Stimulated activated CD8-positive, alpha-beta memory T cell treated with anti-CD3 and anti-CD28 coated beads, Interleukin-7, amount 100 ng/mL, for 24 hours (primary cell): ENCODE measurements at places on chromosomes 3 and 15.

DNA sequence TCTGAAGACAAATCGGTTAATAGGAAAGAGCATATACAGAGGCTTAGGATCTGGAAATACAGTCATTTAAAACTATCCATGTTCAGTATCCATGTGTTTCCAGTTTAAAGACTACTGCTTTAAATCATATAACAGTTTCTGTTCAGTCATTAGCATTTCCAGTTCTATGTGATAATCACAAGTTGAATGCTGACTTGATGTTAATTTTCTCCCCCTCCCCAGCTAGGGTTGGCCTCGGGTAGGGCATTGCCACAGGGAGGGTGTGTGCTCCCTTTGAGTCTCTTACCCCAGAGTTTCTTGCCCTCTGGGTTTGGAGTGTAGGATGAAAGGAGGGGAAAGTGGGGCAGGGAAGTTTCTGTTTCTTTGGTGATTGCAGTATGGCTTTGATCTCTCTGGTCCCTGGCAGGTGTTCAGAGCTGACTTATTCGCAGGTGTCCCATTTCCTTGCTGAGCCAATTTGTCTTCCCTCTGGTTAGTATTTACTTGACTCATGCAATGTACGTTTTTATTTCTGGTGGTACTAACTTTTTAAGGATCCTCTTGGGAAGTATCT is 86.3 kb downstream of the SH3GL3 start:
- no peak for DNase-seq

DNA sequence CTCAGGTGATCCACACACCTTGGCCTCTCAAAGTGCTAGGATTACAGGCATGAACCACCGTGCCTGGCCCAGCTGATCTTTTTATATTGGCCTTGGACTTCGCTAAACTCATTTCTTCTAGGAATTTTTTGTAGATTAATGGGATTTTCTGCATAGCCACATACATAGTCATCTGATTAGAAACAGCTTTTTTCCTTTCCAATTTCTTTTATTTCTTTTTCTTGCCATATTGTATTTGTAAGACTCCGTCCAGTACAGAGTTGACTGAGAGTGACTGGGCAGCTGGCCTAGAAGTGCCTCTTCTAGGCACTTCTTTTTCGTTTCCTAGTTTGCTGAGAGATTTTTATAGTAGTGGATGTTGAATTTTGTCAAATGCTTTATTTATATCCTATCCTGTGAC is 37.4 kb downstream of the ARIH1 start:
- no peak for DNase-seq

DNA sequence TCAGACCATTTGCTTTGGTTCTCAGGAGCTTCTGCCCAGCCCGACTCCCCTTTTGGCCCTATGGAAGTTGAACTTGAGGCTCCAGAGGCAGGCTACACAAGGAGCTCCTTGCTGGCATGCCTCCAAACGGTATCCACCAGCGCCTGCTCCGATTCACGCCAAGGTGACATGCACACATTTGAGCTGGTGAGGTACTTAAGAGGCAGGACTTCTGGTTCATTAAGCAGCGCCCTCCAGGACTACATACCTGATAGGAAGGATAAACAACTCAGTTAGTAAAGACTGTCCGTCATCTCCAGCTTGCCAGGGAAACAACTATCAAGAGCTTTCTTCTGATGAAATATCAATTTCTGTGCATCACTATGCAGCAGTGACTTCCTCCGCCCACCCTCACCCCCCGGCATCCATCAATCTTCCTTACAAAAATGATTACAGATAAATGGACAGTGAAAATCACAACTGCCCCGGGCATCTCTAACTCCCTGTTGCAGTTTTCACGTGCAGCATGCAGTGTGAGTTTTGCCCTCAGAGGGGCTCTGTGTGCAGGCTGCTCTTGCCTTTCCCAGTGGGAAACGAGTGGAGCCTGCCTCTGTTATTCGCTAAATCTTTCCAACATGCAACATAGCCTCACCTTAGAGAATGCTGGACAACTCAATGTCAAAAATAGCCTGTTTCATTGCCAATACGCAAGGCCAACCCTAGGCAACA is 122.9 kb downstream of the ARRDC4 start:
- no peak for DNase-seq

GRCh38 chr15:70765504-70766281 is 2.3 kb upstream of the UACA start:
- no peak for DNase-seq

GRCh38 chr15:71658827-71659729 is 151.3 kb upstream of the NR2E3 start:
- DNase-seq, result no peak

DNA sequence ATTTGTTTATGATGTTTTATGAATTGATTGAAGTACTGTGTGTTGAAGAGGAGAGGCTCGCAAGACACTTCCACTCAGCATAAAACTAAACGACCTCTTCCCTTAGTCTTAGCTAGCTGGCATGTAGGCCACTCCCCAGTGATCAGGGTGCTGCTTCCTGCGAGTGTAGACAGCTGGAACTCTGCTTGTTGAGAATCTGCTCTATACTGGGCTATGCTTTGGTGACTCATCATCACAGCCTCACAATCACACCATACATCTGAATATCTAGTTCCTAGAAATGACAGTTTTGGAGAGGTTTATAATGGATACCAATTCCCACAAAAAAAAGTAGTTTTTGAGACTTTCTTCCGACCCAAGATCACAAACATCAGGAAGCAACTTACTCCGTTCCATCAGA is 1.5 kb upstream of the SLC24A5 start:
- no peak for DNase-seq

DNA sequence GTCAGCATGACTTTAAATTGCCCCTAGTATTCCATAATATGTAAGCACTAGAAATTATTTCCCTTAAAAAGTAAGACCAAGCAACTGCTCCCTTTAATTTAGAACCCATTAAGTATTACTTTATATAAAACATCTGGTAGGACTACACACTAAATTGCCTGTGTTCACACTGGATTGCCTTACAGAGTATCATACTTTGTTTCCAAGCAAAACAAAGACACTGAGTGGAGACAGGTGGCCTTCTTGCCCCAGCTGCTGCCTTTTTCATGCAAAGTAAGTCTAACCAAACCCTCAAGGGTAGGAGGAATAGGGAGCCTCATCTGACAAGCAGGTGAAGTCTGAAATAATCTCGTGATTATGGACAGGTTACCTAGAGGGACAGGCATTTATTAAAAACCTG is 87.3 kb downstream of the PEX5L start:
- DNase-seq, result no peak

DNA sequence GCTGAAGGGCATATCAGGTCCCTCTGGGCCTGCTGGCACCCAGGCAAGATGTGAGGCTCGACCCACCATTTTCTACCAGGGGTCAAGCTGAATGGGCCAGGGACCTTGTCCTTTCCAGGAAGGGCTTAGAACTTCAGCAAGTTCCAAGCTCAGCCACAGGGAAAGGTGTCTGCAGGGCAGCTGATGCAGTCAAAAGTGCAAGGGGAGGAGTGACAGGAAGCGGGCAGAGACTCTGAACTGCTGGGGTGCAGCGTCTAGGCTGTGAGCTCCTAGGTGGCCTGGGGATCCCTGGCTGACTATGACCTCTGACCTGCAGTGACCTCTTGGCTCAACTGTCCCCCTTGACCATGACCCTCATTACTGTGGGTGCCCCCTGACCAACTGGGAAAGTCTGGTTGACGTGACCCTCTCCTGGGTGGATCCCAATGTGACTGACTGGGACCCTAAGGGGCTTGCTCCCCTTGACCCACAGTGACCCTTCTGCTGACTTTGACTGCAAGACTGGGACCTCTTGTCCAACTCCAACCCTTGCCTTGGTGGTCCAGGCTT is 14.4 kb upstream of the SEC13 start:
- DNase-seq, result no peak

DNA sequence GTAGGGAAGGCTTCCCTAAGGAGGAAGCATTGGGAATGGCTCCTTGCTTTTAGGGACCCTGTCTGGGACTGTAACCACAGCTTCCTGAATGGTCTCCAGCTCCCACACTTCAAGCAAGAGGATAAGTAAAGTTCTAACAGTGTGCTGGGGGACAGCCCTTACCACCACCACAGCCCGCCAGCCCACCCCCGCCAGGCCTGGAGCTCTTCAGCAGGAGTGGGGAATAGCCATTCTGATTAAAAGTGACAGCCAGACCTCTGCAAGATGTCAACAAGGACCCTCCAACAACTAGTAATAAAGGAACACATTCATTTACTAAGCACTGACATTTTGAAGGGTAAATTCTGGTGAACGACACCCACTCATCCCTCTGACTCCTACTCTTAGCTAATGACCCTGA is 49.4 kb downstream of the CPN2 start:
- no peak for DNase-seq

DNA sequence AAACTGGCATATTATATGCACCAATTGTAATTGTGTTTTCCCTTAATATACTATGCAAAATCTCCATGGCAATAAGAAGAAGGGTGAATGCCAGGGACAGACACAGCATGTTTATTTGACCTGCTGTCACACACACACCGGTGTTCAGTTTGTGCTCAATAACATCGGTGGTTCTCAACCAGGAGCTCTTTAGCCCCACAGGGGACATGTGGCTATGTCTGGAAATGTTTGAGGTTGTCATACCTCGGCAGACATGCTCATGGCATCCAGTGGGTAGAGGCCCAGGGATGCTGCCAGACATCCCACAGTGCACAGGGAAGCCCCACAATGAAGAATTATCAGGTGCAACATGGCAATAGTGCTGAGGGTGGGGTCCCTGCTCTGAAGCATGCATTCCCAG is 38.2 kb downstream of the GLB1 start:
- no peak for DNase-seq
